ENCODE measurements at places on chromosomes 16 and 17.

- no peak for DNase-seq
Observed at GRCh38 chr16:66382171-66382965, 15.9 kb downstream of the CDH5 start.

DNA sequence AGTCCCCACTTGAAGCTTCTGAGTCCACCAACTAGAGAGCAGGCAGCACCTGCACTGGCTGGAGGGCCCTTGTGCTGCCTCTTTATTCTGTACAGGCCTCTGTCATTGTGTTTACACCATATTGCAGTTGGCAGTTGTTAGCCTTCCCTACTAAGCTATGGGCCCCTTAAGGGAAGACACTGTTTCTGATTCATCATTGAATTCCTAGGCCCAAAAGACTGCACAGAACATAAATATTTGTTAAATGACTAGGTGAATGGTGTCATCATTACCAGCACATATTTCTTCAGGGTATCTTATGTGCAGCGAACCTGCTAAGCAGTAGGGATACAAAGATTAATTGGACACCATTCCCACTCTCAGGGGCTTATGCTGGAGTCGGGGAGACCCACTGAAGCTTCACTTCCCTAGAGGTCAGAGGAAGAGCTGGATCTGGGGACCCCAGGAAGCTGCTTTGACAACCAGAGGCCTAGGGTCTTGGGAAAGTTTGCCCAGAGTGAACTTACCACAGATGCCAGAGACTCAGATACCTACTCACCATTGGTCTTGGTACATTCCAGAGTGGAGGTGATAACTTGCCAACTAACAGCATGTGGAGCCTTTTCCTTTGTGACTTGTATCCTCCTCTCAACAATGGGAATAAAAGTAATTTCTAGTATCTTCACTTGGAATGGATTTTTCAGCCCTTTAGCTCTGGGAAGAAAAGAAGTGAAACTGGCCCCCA, 28.7 kb upstream of the DDX52 start:
- DNase-seq, result no peak

DNA sequence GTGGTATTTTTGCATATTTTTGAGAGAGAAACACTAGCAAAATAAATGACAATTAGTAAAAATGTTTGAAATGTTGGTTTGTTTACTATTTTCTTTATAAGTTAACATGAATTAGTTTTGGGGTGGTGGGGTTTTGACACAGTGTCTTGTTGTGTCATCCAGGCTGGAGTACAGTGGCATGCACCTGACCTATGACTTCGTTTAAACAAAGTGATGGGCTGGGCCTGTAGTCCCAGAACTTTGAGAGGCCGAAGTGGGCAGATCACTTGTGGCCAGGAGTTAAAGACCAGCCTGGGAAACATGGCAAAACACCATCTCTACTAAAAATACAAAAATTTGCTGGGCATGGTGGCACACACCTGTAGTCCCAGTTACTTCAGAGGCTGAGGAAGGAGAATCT, 17.9 kb upstream of the HEATR3 start:
- no peak for DNase-seq

- no peak for DNase-seq
Observed at GRCh38 chr17:34357398-34357797, 1.1 kb downstream of the CCL13 start.

DNA sequence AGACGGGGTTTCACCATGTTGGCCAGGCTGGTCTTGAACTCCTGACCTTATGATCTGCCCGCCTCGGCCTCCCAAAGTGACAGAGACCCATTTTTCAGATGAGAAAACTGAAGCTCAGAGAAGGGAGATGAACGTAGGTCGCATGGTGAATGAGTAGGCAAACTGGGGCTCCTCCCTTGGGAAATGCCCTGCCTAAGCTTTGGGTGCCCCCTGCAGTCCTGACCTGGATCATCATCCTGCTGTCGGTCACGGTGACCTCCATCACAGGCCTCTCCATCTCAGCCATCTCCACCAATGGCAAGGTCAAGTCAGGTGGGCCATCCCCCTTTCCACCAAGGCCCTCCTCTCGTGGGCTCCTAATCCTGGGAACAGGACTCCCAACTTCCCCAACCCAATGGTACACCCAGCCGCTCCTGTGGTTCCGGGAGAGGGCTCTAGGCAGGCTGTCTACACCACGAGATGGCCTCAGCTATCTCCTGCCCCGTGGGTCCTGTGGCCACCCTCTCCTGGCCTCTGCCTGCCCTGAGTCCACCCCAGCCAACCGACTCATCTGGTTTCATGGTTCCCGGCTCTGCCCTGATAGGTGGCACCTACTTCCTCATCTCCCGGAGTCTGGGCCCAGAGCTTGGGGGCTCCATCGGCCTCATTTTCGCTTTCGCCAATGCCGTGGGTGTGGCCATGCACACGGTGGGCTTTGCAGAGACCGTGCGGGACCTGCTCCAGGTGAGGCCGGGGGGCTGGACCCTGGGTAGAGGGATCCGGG, 4.7 kb downstream of the SLC12A3 start:
- no peak for DNase-seq

- DNase-seq, result no peak
Observed at GRCh38 chr16:75679366-75679765, 2.6 kb upstream of the CPHXL2 start.

- DNase-seq, result no peak
Observed at GRCh38 chr17:9115214-9116191, 94.2 kb downstream of the NTN1 start.

DNA sequence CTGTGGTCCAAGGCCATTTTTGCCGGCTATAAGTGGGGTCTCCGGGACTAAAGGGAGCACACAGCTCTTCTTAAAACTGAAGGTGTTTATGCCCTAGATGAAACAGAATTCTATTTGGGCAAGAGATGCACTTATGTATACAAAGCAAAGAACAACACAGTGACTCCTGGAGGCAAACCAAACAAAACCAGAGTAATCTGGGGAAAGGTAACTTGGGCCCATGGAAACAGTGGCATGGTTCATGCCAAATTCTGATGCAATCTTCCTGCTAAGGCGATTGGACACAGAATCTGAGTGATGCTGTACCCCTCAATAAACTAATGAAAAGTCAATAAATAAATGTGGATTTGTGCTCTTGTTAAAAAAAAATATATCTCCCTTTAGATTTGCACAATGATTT, 20.2 kb upstream of the SHISA9 start:
- no peak for DNase-seq

- no peak for DNase-seq
Observed at GRCh38 chr16:27720731-27721530, 171.0 kb downstream of the KATNIP start.

DNA sequence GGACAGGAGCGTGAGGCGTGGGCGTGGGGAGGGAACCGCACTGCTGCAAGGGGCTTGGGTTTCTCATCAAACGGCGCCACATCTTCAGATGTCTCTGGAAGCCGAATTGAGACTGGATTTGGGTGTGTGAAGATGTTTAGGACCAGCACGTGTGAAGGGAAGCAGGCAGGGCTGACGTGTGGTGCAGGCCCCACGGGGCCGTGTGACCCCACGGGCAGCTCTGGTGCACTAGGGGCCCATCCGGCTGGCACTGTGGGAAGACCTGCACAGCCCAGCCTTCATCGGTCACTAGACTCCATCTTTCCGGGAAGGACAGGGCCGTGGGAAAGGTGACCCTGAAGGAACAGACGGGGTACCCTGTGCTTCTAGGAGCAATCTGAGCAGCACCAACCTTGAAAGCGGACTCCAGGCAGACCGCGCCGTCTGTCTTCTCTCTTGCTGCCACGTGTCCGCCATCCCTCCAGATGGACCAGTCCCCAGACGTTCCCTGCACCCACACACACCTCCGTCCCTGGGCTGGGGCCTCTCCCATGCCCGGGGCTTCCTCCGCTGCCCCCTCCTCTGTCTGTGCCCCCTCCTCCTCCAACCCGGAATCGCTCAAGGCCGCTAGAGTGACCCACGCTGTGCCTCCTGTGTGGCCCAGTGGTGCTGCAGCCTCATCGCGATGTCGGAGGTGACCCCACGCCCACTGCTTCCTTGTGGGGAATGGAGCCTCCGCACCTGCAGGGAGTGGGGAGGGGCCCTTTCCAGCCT, 23.4 kb upstream of the CBFA2T3 start:
- no peak for DNase-seq

- no peak for DNase-seq
Observed at GRCh38 chr17:42878924-42879595, 21.5 kb upstream of the G6PC1 start.

DNA sequence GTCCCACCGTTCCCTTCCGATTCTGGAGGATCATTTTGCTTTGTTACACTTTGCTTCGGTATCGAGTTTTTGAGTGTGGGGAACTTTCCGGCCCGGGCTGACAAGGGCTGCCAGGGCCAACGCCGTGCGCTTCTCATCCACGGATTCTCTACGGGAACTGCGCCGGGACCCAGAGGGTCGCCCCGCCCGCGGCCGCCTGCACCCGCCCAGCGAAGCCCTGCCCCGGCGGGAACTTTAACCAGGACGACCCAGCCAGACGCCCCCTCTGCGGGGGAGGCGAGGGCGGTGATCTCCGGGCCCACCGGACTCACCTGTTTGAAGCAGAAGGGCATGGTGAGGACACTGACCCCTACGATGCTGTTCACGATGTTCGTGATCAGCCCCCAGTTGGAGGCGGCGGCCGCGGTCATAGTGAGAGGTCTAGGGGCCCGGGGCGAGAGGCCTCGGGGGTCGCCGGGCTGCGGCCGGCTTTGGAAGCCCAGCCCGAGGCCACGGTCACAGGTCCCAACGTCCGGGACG, 536 bp downstream of the SLC38A10 start:
- no peak for DNase-seq

DNA sequence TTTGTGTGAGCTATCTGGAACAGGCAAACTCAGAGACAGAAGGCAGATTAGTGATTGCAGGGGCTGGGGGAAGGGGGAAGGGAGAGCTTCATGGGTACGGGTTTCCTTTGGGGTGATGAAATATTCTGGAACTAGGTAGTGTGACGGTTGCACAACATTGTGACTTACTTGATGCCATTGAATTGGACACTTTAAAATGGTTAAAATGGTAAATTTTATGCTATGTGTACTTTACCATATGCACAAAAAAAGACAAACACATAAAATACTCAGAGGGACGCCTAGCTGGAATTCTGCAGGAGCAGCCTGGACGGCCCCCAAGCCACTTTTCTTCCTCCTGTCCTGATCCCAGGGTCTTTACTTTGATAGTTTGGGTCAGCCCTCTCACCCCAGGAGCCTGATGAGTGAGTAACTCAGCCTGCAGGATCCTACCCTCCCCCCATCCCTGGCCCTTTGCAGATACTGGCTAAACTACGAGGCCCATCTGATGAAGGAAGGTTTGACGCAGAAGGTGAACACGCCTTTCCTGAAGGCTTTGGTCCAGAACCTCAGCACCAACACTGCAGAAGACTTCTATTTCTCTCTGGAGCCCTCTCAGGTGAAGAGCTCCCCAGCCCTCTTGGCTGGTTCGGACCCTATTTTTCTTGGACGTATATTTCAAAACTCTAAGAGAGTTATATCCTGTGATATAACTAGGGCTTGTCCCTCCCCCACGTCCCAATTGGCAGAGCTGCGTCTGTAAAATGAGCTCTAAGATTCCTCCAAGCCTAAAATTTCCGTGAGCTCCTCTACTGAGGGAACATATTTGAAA, 7.8 kb downstream of the ADGRG3 start:
- no peak for DNase-seq

DNA sequence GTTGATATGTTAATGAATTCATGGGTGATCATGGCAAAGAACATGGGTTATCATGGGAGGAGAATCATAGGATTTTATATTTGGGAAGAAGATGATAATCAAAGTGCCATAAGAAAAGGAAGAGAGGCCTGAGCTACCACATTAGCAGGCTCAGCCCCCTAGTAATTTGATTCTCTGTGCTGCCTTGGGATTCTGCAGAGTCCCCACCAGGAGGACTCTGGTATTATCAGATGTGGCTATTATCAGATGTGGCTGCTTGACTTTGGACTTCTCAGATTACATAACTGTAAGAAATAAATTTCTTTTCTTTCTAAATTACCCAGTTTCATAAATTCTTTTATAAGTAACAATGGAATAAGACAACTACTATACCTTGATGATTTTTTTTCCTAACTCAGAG, 137.6 kb downstream of the ITFG1 start:
- no peak for DNase-seq

DNA sequence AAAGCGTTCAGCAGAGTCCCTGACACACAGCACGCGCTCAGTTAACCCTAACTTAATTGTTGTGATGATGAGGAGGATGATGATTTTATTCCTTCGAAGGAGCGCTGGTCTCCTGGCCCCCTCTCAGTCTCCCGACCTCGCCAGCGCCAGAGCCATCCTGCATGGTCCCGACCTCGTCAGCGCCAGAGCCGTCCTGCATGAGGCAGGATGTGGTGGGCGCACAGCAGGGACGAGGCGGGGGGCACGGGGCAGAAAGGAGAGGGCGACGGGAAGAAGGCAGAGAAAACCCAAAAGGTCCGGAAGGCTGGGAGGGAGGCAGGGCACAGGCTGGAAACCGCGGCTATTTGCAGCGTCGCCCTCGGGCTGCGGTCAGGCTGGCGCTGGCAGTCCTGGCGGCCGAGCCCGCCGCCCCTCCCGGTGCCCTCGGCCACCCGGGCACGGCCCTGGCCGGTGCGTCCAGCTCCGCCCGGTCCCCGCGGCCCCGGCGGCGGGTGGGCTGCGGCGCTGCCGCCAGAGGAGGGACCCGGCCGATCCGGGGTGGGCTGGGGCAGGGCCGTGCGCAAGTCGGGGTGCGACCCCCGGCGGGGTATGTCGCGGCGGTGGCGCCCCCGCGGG, 3.0 kb upstream of the TAC4 start:
- no peak for DNase-seq

DNA sequence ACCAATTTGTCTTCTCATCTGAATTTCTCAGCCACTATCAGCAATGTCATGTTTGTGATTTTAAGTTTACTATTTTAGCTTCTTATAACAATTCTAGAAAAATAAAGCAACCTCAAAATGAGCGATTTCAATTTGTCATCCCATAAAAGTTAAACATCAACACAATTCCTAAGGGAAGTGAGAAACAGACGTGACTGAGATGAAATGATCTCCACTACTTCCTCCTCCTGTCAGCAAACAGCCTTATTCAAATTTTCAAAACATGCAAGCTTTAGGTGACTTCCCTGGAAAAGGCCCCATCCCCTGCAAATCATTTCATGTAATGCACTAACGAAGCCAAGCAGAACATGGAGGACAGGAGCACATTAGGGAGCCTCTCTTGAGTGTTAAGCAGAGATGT, 64.9 kb downstream of the ZNF652 start:
- no peak for DNase-seq

- no peak for DNase-seq
Observed at GRCh38 chr16:28925386-28926228, 569 bp upstream of the RABEP2 start.

DNA sequence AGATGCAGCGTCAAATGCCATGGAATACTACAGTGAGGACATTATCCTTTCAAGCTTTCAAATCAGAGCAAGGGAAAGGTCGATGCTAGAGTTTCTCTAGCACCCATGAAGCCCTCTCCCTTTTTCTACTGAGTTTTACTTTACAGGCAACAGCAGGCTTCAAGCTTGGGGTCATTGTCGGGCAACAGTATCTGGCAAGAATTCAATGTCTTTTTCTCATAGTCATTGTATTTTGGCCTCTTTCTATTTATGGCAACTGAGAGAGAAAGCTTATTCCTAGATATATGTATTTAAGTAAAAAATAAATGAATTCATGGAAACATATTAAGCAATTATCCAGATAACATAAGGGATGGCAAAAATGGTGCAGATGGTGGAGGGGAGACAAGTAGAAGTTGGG, 364 bp upstream of the CETP start:
- no peak for DNase-seq

GRCh38 chr17:2435862-2436261, 35.0 kb upstream of the MNT start:
- no peak for DNase-seq

All from NCI-H1048 (cell line).